Stimulated activated CD8-positive, alpha-beta memory T cell treated with anti-CD3 and anti-CD28 coated beads, Interleukin-7, amount 100 ng/mL, for 24 hours (primary cell): ENCODE measurements at places on chromosomes 16 and 17.

DNA sequence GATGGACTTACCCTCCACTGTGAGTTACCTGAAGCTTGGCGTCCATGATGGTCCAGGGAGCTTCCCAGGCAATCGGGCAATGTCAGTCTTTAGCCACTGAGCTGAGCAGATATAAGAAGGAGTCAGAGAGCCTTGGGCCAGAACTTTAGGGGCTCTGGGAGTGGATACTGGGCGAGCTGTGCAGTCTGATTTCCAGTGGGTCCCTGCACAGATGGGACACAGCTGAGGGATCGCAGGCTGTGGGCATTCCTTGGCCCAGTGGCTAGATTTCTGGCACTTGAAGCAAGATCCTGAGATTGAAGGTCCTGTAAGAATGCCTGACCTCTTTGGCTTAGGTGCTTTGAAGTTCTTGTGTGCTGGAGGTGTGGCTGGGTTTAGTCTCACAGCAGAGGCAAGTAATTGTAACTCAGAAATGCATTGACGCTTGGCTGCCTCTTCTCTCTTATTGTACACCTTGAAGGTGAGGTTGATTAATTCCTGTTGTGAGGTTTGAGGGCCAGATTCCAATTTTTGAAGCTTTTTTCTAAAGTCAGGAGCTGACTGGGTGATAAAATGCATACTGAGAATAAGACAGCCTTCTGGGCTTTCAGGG lies 2283.8 kb downstream of the TP53TG3F start:
- no peak for DNase-seq

- DNase-seq: no peak
These were observed 116.3 kb downstream of the MAF start for GRCh38 chr16:79484237-79484636.

GRCh38 chr17:68431661-68432071 lies 25.6 kb downstream of the WIPI1 start:
- no peak for DNase-seq

- no peak for DNase-seq
These were observed 1.8 kb upstream of the NOTUM start for GRCh38 chr17:81962499-81963441.

GRCh38 chr17:206941-207560 lies 25.6 kb upstream of the DOC2B start:
- no peak for DNase-seq

DNA sequence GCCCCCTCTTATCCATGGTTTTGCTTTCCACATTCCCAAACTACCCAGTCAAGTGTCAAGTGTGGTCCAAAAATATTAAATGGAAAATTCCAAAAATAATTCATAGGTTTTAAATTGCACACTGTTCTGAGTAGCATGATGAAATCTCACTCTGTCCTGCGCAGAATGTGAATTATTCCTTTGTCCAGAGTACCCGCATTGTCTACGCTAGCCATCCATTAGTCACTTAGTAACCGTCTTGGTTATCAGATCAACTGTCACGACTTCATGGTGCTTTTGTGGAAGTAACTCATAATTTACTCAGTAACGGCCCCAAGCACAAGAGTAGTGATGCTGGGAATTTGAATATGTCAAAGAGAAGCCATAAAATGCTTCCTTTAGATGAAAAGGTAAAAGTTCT lies 94.9 kb downstream of the SLC39A11 start:
- no peak for DNase-seq

DNA sequence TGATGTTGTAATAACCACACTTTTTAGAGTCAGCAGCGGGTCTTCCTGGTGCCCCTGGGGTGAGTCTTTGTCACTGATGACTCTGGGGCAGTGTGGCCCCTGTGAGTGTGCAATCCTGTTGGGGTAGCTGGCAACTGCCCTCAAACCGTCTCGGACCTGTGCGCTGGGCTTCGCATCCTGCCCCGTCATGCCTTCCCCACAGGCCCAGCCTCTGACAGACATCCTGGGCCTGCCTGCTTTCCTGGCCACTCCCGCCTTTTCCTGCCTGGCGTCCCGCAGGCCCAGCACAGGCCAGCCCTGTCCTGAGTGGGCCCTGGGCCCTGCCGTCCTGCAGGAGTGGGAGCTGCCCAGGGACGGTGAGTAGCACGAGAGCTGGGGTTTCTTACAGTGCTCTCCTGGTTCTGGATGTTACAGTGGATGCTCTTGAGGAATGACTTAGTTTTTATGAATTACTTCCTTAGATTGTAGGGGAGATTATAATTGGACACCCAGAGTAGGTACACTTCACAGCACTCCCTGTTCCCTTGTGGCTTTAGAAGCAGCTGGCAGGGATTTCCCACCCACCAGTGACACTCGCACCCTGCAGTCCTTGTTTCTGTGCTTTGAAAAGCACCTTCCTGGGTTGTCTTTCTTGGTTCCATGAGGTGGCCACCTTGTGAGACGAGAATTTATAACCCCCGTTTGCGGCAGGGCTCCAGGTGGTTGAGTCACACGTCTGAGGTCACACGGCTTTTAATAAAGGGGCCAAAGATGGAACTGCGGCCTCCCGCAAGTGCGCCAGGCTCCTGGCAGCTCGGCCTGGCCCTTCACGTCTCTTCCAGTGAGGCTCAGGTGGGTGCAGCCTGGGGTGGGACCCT lies 50.0 kb upstream of the CAPN15 start:
- DNase-seq: no peak
